ENCODE measurements at places on chromosomes 7 and 10.
A peak's percentile ranks its signal among the peaks of the same experiment; 100 is the strongest.

GRCh38 chr7:81811956-81812865, 42.4 kb upstream of the HGF start:
- no peak for DNase-seq

- no peak for DNase-seq
Observed at GRCh38 chr10:63416376-63416775, 49.4 kb downstream of the JMJD1C start.

GRCh38 chr7:149598721-149599308, 101.2 kb upstream of the ZNF746 start:
- DNase-seq, result peak; percentile 6

DNA sequence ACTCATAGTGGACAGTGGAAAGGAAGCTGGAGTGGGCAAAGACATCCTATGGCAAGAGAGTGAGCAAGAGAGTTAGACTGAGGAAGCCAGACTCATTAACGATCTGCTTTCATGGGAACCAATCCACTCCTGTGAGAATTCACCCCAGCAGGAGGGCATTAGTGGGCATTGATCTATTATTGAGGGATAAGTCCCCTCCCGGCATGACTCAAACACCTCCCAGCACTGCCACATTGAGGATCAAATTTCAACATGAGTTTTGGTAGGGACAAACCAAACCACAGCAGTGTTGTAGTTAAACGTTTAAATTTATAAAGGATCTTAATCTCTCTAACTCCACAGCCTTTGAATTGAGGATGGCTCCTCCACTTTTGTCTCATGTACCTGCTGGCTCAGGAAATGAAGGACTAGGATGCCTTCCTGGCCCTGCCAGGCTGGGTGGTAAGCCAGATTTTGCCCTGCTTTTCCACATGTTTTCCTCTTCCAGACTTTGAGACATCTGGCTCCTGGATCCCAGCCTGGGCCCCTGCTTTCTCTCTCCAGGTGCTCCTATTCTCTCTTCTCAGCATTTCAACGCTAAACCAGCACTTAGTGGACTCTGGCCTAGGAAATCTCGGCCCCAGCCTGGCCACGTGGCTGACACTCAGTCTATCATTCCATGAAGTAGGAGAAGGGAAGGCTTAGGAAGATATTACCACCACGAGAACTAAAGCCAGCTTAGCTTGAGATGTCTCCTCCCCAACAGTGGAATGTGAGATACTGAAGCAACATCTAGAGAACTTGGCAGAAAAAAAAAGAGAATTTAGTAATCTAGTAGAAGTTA, 96.5 kb upstream of the PIP4K2A start:
- DNase-seq, result no peak

DNA sequence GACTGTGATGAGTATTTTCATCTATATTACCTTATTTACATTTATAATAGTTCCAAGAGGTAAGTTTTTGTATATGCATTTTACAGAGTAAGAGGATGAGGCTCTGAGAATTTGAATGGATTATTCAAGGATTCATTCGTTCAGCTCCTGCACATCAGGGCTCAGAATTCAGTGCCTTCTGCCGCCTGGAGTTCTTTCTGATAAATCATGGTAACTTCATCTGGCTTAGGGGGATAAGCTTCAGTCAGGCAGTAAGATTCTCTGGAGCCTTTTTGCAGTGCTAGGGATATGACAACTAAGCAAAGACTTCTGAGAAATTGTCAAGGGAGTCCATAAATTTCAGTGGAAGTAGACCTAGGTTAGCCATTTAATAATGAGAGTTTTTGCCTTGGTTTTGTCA, 668.6 kb downstream of the NRG3 start:
- no peak for DNase-seq

- DNase-seq, result no peak
Observed at GRCh38 chr7:70131817-70132216, 533.5 kb downstream of the AUTS2 start.

DNA sequence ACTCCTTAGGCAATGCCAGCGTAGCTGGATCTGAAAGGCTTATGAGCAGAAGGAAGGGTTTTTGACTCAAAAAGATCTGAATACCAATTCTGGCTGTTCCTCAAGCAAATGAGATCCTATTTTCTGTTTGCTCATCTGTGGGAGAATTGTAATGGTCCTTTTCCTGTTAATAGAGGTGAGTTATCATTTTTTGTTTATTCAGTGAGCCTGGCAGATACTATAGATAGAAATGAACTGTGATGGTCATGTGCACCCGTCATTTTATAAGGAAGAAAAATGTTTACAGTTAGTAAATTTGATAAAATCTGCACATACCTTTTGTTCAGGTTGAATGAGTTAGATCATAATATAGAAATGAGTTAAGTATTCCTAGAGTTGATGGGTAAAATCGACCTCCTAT, 97.7 kb downstream of the ACTR3B start:
- DNase-seq, result no peak

DNA sequence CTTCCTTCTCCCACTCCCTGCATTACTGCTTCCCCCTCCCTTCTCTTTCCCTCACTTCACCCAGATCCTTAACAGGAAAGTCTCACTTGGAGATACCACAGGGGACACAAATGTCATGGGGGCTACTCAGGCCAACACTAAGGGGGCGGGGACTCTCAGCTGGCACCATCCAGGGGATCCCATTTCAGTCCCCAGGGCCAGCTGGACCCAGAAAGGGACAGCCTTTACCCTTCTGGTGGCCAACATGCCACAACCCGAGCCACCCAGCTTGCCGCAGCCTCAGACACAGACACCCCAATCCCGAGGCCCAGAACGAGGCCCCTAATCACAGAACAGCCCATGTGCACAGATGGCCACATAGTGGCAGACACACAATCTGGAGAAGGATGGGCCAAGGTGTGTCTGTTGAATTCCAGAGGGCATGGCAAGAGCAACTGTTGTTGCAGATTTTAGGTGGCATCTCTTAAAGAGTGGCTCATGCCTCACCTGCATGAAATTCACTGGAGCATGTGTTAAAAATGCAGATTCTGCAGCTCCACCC, 5.6 kb downstream of the CAMK2G start:
- DNase-seq, result no peak

GRCh38 chr10:99912041-99912440, 97.7 kb downstream of the DNMBP start:
- no peak for DNase-seq

DNA sequence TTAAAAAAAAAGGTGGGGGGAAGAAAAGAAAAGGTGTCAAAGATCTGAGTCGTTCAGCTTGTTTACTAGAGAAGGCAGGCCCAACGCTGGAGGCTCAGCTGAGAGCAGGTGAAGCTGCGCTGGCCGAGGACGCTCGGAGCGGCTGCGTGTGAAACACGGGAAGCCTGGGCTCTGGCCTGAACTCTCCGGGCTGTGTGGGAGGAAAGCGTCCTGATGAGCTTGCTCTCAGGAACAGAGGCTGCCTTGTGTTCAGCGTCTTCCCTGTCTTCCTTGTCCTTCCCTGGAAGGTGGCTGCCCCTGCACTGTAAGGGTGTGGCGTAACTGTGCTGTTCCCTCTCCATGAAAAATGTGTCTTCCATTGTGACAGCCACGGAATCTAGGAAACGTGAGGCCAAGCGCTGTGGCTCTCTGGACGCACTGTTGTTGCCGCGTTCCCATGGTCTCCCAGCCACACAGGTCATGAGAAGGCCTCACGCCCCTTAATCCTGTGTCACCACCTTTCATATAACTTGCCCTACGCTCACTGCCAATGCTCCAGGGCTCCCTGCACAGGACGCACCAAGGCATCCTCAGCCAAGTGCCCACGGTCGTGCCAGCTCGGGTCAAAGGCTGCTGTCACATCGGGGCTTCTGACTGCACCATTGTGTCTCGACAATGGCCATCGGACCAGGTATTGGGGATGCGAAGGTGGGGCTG, 15.8 kb downstream of the IL15RA start:
- no peak for DNase-seq

- no peak for DNase-seq
Observed at GRCh38 chr10:71587941-71588573, 131.5 kb downstream of the C10orf105 start.

GRCh38 chr10:76114581-76115001, 683.2 kb downstream of the LRMDA start:
- DNase-seq, result no peak

DNA sequence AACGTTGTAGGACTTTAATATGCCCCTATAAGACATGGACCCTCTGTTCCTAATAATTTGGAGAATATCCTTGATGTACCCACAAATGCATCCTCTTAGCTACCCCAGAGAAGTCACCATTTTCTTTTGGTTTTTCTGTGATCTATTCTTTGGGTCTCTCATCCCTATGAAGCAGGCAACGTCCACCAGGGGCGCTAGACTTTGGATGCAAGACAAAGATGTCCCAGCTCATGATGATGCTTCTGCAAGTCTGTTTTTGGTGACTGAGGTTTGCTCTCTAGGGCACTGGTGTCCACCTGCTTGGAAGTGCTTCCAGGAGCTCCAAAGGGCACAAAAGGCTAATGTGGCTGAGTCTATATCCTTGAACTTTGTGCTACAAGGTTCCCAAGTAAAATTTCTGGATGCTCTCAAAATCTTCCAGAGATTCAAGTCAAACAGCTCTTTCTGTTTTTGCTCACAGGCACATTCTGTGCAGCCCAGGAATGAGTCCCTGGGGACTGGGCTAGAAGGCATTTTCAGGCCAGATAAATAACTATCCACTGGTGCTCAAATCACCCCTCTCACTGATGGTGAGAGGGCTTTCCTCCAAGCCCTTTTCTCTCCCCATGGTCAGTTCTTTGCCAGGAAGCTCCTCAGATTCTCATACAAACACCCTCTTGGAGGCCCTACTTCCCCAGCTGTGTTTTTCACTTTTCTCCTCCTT, 166.4 kb downstream of the C7orf25 start:
- DNase-seq, result no peak

All from CD4-positive, alpha-beta T cell treated with Interleukin-2 at 100 ng/mL for 4 hours (primary cell).